ENCODE measurements at places on chromosomes 2 and 18.

DNA sequence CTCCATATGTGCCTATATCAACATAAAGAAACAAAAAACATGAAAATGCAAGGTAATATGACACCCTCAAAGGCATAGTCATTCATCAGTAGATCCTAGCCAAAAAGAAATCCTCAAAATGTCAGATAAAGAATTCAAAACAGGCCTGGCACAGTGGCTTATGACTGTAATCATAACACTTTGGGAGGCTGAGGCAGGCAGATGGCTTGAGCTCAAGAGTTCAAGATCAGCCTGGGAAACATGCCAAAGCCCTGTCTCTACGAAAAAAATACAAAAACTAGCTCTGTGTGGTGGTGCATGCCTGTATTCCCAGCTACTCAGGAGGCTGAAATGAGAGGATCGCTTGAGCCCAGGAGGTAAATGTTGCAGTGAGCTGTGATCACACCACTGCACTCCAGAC, 284.6 kb upstream of the KLHL29 start:
- DNase-seq: no peak

GRCh38 chr2:144705328-144706245, 185.7 kb upstream of the ZEB2 start:
- DNase-seq: no peak

DNA sequence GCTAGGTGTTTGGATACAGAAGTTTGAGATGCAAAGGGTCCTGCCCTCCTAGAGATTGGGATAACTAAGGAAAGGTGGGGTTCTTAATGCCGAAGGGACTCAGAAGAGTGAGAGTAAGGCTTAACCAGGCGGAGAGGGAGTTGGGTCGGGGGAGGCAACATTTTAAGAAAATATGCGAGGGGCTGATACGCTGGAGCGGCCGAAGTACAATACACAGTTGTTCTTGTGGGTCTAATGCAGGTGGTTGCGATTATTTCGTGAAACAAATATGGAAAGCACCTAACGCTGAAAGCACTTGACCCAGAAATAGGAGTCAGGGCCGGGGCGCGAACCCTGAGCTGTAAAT, 344 bp upstream of the MRPL33 start:
- DNase-seq: no peak

DNA sequence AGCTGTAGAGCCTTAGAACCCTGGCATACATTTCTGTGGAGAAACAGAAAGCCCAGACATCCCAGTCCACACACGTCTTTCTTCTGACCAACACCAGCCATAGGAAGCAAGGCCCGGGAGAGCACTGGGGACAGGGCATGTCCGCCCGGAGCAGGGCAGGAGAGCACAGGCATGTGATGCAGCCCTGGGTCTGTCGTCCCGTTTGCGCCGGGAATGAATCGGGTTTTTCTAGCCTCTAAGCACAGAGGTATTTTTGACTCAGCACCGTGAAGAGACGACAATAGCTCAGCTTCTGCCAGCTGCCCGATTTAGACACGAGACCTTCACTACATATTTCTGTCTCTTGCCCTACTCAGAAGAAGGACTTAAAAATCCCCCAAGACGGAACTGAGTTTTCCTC, 7.3 kb upstream of the AMMECR1L start:
- DNase-seq: no peak

- peak; percentile 10 for DNase-seq
Observed at GRCh38 chr2:160910681-160911080, 249.5 kb upstream of the TANK start.
